Renal cortical epithelial cell (primary cell): ENCODE measurements at places on chromosomes 13 and 19. TPM values are rescaled to one million over a fixed set of nuclear protein-coding genes. Genes with fewer than 3 reads are reported as not detected.

TLE2 gene
- 15.0 and 15.8 TPM in 2 replicates for total RNA-seq

LYPD5 gene
- 0.35 TPM in 2 replicates for total RNA-seq

ACP7 gene
- not detected in 2 replicates for total RNA-seq

ZNF844 gene
- total RNA-seq: 3.1 and 11.7 TPM in 2 replicates

TEAD2 gene
- total RNA-seq: 28.0 and 34.2 TPM in 2 replicates

SPC24 gene
- total RNA-seq: 1.5 and 29.3 TPM in 2 replicates

KASH5 gene
- not detected in 2 replicates for total RNA-seq

KIR2DL3 gene
- total RNA-seq: not detected in 2 replicates

DNA sequence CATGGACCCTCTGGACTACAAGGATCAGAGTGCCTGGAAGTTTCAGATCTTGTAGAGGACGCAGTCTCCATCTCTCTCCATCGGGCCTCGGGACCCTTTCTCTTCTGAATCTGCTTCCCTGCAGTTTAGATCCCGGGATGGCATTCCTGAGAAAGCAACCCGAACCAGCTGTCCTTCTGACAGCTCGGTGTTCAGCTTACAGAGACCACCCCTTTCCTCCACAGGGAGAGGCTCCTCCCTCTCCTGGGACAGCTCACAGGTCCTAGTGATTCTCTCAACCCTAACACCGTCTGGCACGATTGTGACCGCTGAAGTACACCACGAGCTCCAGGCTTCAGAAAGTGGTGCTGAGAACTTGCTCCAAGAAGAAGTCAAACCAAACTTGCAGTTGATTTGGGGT is 18.2 kb downstream of the CRX start:
- DNase-seq: no peak

- DNase-seq: no peak
Observed at GRCh38 chr13:70255406-70255991, 147.2 kb upstream of the KLHL1 start.

GRCh38 chr19:30882411-30883005 is 466.7 kb downstream of the TSHZ3 start:
- no peak for DNase-seq

- no peak for DNase-seq
Observed at GRCh38 chr19:19758164-19758563, 25.3 kb upstream of the ZNF14 start.

- DNase-seq: no peak
Observed at GRCh38 chr19:13841962-13842290, 35.0 kb upstream of the NANOS3 start.

DNA sequence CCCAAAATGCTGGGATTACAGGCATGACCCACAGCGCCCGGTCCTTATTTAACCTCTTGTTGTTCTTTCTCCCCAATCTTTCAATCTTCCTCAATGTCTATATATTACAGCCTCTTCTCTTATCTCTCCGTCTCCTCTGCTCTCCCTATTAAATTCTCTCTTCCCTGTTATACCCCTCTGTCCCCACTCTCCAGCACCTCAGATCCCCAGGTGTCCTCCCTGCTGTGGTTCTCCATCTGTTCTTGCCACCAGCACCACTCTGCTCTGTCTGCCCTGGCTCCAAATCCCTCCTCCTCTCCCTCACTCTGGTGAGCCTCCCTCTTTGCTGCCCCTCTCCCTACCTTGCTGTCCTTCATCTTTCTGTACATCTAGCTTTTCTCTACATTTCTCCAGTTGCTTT is 1.1 kb downstream of the ZNF600 start:
- DNase-seq: no peak

DNA sequence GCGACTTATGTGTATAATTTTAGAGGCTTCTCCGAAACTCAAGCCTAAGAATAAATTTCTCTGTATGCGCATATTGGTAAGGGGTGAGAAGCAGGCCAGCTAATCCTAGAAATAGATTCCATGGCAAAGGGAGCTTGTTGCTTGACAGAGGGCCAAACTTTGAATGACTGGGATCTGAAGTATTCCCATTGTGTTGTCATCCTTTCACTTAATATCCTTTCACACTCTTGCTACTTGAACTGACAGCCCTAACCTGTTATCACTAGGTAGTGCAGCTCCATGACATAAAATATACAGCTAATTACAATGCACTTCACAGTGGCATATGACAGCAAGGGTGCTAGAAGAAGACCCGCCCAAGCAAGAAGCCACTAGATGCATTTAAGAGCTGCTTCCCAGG is 309.8 kb downstream of the OXGR1 start:
- DNase-seq: no peak

DNA sequence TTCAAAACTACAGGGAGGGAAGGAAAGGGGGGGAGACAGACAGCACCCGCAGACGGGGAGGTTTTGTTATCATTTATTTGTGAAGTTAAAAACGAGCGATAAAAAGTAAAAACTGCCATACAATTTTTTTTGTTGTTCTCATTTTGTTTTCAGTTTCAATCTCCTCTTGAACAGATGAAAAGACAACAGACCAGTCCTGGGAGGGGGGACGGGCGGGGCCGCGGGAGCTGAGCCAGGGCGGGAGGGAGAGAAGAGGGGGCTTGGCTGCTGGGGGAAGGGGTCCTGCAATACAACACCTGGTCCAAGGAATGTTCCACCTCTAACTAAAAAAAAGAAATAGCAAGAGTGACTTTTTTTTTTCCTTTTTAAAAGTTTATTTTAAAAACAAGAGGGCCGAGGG is 11.3 kb downstream of the KHSRP start:
- no peak for DNase-seq
